ENCODE measurements at places on chromosomes 2 and 18.

DNA sequence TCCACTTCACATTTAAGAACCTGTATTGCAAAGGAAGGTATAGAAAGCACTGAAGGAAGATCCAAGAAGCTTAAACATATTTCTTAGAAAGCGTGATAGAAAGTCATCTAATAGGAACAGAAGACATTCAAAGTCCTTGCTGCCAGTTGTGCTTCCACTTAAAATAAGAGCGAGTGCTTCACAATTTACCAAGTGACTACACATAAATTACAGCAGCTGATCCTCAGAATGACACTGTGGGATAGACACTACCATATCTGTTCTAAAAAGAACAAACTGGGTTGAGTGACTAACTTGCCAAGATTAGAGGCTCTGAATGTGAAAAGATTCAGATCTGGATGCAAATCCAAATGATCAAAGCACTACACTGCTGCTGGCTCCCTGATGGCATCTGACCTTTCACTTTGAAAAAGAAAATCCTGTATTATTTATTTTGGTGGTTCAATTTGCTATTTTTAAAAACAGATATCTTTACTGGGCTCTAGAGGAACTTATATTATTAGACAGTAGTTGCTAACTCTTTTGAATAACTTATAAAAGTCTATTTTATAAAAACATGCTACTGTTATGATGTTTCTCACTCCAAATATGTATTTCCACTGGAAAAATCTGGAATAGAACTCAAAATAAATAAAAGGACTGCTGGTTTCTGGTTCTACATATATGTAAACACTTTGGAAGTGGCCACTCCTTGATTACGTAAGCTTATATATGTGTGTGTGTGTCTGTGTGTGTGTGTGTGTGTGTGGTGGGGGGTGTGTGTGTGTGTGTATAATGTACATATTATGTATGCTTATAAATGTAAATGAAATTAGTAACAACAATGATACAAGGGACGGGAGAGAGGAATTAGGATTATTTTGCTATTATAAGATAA, 57.4 kb downstream of the KIDINS220 start:
- no peak for DNase-seq

- DNase-seq, result no peak
Measured at GRCh38 chr2:181106789-181107627, 126.6 kb downstream of the UBE2E3 start.

DNA sequence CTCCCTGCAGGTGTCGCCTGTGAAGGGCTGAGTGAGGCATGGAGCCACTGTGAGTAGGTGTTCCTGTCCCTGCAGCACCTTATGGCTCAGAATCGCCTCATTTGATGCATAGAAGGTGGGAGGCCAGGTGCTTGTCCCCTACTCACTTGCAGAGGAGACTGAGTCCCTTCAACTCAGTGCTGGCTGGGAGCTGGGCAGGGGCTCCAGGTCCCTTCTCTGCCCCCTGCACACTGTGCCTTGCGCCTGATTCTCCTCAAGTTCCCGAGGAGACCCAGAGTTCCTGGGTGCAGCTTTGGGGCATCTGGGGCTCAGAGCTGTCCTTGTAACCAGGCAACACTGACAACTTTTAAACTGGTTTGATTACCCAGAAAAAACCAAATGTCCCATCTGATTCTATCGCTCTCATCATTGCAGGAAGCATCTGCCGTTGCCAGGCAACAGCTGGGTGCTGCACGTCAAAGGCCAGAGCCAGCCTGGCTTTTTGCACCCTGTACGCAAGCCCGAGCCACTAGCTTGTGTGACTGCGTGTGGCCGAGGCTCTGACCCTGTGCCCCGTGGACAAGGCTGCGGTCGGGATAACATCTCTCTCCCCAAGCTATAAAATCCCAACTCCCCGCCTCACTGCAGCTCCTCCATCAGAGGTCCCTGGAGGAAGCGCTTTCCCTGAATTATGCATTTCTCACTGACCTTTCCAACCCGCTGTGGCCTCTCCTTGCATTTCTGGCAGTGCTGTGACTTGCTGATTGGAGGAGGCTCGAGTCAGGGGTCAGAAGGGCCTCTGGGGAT, 130.8 kb upstream of the HDAC4 start:
- DNase-seq, result no peak

DNA sequence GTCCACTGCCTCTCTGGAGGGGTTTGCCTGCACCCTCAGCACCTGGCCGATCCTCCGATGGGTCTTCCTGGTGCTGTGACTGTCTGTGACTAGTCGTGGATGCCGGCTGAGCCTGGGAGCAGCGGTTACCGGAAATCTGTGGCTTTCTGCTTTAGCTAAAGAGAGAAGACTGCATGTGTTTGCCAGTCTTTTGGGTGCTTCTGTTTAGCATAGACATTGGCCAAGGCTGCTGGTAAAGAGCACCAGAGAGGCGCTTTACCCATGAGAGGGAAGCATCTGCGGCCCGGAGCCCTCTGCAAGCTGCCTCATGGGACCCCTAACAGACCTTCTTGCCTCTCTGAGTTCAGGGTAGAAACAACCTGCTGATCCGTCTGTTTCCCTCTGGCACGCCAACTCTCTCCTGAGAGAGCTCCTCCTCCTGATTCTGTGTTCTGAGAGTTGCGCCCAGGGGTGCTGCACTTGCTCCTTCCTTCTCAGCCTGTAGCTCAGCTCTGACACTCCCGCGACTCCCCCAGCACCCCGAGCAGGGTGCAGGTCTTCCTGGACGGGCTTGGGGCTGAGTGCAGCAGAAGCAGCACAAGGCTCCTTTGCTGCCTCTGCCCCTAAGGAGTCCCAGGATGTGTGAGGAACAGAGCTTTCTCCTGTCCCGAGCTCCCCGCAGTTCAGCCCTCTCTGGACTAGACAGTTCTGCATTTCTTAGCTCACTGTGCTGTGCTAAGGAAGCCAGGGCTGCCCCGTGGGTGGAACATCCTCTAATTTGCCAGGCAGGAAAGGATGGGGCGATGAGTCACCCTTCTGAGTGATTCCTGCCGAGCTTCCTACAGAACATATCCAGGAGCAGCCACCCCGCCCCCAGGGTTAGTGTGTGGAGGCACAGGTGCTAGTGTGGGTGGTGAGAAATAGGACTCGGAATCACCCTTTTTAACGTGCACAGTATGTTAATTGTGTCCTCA, 203.2 kb downstream of the SH3RF3 start:
- DNase-seq, result no peak

- no peak for DNase-seq
Measured at GRCh38 chr2:48531141-48531648, 1.2 kb downstream of the STON1 start.

- no peak for DNase-seq
Measured at GRCh38 chr2:8481463-8482009, 200.3 kb upstream of the ID2 start.

GRCh38 chr2:126883666-126884040, 15.0 kb upstream of the TEX51 start:
- no peak for DNase-seq

Measured in NCI-H1092 (cell line).